PC-9 (cell line): ENCODE measurements at places on chromosomes 12 and 14. TPM values are rescaled to one million over a fixed set of nuclear protein-coding genes. Genes with fewer than 3 reads are reported as not detected.

GRCh38 chr12:2389079-2389790 is 336.4 kb downstream of the CACNA1C start:
- H3K27me3 ChIP-seq, result peaks cover 83% of the 10 kb centered on the region
- H3K4me3 ChIP-seq, result no peak overlapping the region
- no peak for DNase-seq
- H3K4me1 ChIP-seq, result no peaks in the 10 kb centered on the region
- H3K36me3 ChIP-seq, result no peaks in the 10 kb centered on the region
- H3K27ac ChIP-seq, result no peak overlapping the region

DNA sequence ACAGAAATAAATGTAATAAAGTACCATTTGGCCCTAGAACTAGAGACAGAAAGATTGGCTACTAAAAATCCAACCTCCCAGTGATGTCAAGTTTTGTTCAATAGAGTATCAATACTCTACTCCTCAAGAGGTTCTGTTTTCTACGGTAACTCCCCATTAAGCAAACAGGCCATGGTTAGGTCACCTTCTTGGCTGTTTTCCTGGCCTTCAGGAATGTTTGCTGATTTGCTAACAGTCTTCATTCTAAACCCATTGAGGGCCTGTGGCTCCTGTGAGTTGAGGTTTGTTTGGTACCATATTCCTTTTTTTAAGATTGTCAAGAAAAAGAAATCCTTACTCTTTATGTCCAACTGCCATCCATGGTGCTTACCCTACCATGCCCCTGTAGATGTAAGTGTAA is 1022.0 kb upstream of the TMEM132C start:
- DNase-seq, result no peak
- no peaks in the 10 kb centered on the region for H3K27me3 ChIP-seq
- 0 out of 2 replicates have a peak, but pooled peaks cover 4% of the 10 kb centered on the region for H3K4me1 ChIP-seq

GRCh38 chr12:86196465-86196864 is 59.7 kb downstream of the MGAT4C start:
- H3K27me3 ChIP-seq, result no peaks in the 10 kb centered on the region
- no peaks in the 10 kb centered on the region for H3K4me1 ChIP-seq
- H3K27ac ChIP-seq, result no peak overlapping the region

GRCh38 chr14:62443796-62444195 is 601.5 kb downstream of the KCNH5 start:
- no peaks in the 10 kb centered on the region for H3K27me3 ChIP-seq
- no peak for DNase-seq
- no peaks in the 10 kb centered on the region for H3K4me1 ChIP-seq
- no peak overlapping the region for H3K4me3 ChIP-seq

DNA sequence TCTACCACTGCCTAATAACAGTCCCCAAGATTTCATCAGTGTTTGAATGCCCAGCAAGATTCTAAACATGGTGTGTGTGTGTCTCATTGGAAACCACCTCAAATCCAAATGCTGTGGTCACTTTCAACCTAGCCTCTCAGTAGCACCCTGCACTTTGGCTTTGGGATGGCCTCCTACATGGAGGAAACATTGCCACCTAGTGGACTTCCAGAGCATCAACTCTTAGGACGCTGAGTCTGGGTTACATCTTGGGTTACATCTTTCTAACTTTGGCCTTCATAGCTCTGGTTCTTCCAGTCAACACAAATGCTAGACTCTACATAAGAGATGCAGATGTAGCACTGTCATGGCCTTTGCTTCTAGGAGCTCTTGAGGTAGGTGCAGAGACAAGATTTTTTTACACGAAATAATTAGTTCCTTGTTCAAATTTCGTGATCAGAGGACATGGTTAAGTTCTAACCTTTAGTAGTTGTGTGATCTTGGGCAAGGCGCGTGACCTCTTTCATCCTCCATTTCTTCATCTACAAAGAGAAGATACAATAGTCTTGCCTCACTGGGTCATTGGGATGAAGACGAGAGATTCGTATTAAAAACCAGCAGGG is 113.5 kb upstream of the VASH1 start:
- no peak overlapping the region for H3K27ac ChIP-seq
- H3K4me1 ChIP-seq, result no peaks in the 10 kb centered on the region
- no peak overlapping the region for H3K4me3 ChIP-seq
- H3K36me3 ChIP-seq, result no peaks in the 10 kb centered on the region
- peak; percentile 52 for DNase-seq

- no peak overlapping the region for H3K4me3 ChIP-seq
- DNase-seq, result no peak
- no peak overlapping the region for H3K27ac ChIP-seq
- H3K36me3 ChIP-seq, result no peaks in the 10 kb centered on the region
- H3K4me1 ChIP-seq, result no peaks in the 10 kb centered on the region
- H3K27me3 ChIP-seq, result no peaks in the 10 kb centered on the region
Measured at GRCh38 chr12:31813305-31813704, 84.5 kb upstream of the AMN1 start.

DNA sequence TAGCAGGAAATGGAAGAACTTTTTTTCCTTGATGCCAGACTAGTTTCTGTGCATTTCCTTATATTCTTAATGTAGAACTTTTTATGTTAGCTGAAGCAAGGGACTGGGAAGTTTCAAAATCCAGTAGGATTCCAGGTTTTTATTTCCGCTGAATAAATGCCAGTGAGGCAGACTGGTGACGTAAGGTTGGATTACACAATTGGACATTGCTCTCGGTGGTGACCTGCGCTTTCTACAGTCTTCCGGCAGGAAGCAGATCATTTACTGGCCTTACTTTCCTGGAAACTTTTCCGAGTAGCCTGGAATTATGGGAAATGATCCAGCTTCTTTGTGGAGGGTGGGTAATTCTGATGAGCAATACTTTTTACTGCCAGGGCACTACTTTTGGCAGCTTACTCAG is 3.6 kb downstream of the IFT43 start:
- no peak for DNase-seq
- peaks cover 8% of the 10 kb centered on the region; the same call in 1 of the 2 replicates for H3K36me3 ChIP-seq
- no peak overlapping the region for H3K4me3 ChIP-seq
- no peaks in the 10 kb centered on the region for H3K27me3 ChIP-seq

GRCh38 chr14:93346926-93347721 is at the start of gene COX8C:
Gene COX8C (plus strand): TSS chr14:93347182. CDS start chr14:93347269, 87 bp downstream.
- H3K4me3 ChIP-seq, result no peak within 1 kb of the TSS
- no peak for DNase-seq
- H3K36me3 ChIP-seq, result no peaks in the 10 kb centered on the region
- H3K27ac ChIP-seq, result no peak within 1 kb of the TSS

DNA sequence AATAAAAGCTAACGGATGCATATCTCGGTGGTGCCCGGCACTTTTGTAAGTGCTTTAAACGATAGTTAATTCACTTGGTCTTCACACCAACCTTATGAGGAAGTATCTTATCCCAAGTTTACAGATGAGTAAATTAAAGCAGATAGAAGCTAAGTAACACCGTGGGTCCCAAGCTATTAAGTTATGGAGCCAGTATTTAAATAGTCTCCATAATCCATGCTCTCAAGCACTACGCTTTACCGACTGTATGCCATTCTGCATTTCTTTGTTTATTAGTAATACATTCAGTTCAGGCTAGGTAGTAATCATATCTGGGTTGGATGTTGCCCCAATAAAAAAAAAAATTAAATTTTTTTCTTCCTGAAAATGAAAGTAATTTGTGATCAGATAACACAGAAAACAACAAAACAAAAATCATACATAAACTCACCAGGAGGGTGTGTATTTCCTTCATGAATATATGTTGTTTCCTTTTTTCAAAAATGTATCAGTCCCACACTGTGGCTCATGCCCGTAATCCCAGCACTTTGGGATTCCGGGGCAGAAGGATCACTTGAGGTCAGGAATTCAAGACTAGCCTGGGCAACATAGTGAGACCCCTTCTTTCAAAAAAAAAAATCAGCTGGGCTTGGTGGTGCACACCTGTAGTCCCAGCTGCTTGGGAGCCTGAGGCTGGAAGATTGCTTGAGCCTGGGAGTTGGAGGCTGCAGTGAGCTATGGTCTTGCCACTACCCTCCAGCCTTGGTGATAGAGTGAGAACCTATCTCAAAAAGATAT is 1.4 kb upstream of the M6PR start:
- peak overlapping the region; percentile 93 for H3K4me3 ChIP-seq
- peak overlapping the region; percentile 88; the same call in 1 of the 2 replicates for H3K27ac ChIP-seq
- H3K4me1 ChIP-seq, result peaks cover 22% of the 10 kb centered on the region
- H3K36me3 ChIP-seq, result 0 out of 2 replicates have a peak, but pooled peaks cover 4% of the 10 kb centered on the region

DNA sequence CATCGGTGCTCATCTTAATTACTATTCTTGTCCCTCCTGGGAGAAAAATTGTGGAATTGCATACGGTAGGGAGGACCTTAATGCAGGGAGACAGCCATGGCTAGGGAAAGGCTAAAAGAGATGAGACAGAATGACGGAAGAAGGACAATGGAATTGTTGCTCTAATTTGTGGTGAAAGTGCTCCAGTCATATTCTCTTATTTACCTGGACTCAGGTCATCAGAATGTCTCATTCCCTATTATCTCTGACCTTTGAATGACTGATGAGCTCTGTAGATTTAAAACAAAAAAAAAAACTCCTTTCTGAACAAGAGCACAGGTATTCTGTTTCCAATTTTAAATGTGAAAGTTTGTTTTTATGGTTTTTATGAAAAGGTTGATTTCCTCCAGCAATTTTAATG is 8.6 kb upstream of the EPS8 start:
- H3K27ac ChIP-seq, result peak overlapping the region; percentile 49
- no peak overlapping the region for H3K4me3 ChIP-seq
- peak; percentile 52 for DNase-seq
- H3K36me3 ChIP-seq, result no peaks in the 10 kb centered on the region

- no peaks in the 10 kb centered on the region for H3K36me3 ChIP-seq
- DNase-seq, result no peak
- H3K27ac ChIP-seq, result no peak overlapping the region
- H3K4me3 ChIP-seq, result no peak overlapping the region
- no peaks in the 10 kb centered on the region for H3K27me3 ChIP-seq
Measured at GRCh38 chr12:31669020-31669419, 9.5 kb downstream of the ETFBKMT start.

GRCh38 chr12:85260896-85261295 is 19.1 kb upstream of the ALX1 start:
- H3K4me1 ChIP-seq, result no peaks in the 10 kb centered on the region
- H3K27me3 ChIP-seq, result no peaks in the 10 kb centered on the region
- no peaks in the 10 kb centered on the region for H3K36me3 ChIP-seq
- no peak for DNase-seq
- H3K4me3 ChIP-seq, result no peak overlapping the region
- H3K27ac ChIP-seq, result no peak overlapping the region

- H3K4me3 ChIP-seq, result no peak overlapping the region
- no peaks in the 10 kb centered on the region for H3K4me1 ChIP-seq
- no peaks in the 10 kb centered on the region; the same call in 1 of the 2 replicates for H3K27me3 ChIP-seq
- H3K36me3 ChIP-seq, result no peaks in the 10 kb centered on the region
Measured at GRCh38 chr14:94542111-94542810, 19.0 kb upstream of the SERPINA4 start.

- no peaks in the 10 kb centered on the region for H3K36me3 ChIP-seq
- no peak overlapping the region for H3K4me3 ChIP-seq
- H3K27ac ChIP-seq, result no peak overlapping the region
- no peaks in the 10 kb centered on the region for H3K4me1 ChIP-seq
- H3K27me3 ChIP-seq, result 0 out of 2 replicates have a peak, but pooled peaks cover 2% of the 10 kb centered on the region
Measured at GRCh38 chr14:81551471-81551870, 17.8 kb upstream of the SEL1L start.

- no peaks in the 10 kb centered on the region for H3K27me3 ChIP-seq
- peaks cover 35% of the 10 kb centered on the region for H3K4me1 ChIP-seq
- no peaks in the 10 kb centered on the region for H3K36me3 ChIP-seq
- peak overlapping the region; percentile 89 for H3K27ac ChIP-seq
Measured at GRCh38 chr14:100030452-100031153, 34.6 kb upstream of the EVL start.

DNA sequence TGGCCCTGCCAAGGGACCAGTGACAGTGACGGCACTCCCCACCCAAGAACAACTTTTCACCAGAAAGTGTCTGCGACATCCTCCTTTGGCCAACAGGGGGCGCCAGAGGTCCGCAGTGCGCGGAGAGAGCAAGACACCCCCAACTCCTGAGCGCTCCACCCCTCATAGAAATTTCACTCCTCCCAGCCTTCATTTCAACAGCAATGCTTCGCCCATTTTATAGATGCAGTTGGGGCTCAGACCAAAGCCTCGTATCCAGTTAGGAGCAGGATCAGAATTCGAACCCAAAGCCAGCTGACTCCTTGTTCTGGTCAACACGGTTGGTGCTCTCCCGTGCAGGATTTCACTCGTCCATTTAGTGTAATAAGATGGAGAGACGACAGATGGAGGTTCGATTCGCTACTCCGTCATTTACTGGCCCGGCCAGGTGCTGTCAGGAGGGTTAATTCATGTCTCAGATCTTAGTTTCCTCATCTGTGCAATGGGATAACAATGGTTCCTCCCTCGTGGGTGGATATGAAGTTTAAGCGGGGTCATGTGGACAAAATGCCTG is 2.4 kb upstream of the POP5 start:
- 0 out of 2 replicates have a peak, but pooled peaks cover 19% of the 10 kb centered on the region for H3K4me1 ChIP-seq
- no peak overlapping the region for H3K27ac ChIP-seq
- H3K36me3 ChIP-seq, result no peaks in the 10 kb centered on the region
- peak; percentile 72 for DNase-seq

GRCh38 chr12:49707812-49708147 is 575 bp upstream of the FMNL3 start:
- no peak overlapping the region for H3K27ac ChIP-seq
- no peaks in the 10 kb centered on the region for H3K4me1 ChIP-seq
- no peak for DNase-seq
- no peaks in the 10 kb centered on the region for H3K36me3 ChIP-seq

DNA sequence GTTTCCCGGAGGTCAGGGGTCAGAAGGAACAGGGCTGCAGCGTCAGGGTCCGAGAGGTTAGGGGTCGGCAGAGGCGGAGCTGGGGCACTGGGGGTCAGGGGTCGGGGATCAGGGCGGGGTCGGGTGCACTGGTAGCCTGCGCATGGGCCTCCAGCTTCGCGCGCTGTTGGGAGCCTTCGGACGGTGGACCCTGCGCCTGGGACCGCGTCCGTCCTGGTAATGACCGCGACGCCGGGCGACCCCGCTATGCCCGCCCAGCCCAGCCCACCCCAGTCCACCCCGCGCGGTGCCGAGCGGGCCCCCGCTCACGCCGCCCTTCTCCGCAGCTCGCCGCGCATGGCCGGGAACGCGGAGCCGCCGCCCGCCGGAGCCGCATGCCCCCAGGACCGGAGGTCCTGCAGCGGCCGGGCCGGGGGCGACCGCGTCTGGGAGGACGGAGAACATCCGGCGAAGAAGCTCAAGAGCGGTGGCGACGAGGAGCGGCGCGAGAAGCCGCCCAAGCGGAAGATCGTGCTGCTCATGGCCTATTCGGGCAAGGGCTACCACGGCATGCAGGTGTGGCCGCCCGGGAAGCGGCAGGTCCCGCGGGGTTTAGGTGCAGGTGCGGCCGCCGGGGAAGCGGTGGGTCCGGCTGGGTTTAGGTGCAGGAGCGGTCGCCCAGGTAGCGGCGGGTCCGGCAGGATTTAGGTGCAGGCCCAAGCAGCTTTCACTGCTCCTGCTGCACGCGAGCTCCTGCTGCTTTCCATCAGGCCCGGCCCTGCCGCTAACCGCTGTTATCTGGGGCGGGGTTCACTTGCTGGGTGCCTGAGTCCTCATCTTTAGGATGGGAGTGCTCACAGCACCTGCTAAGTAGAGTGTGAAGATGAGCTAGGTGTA is 743 bp downstream of the PUS1 start:
- H3K27me3 ChIP-seq, result no peaks in the 10 kb centered on the region
- peaks cover 8% of the 10 kb centered on the region for H3K4me1 ChIP-seq
- no peak for DNase-seq
- H3K36me3 ChIP-seq, result peaks cover 14% of the 10 kb centered on the region
- peak overlapping the region; percentile 60; the same call in 1 of the 2 replicates for H3K27ac ChIP-seq

- H3K4me1 ChIP-seq, result no peaks in the 10 kb centered on the region
- DNase-seq, result no peak
- no peak overlapping the region for H3K4me3 ChIP-seq
- no peaks in the 10 kb centered on the region for H3K27me3 ChIP-seq
- H3K36me3 ChIP-seq, result no peaks in the 10 kb centered on the region
- no peak overlapping the region for H3K27ac ChIP-seq
Measured at GRCh38 chr12:102765736-102766135, 151.3 kb downstream of the PAH start.

Gene RNF10
- total RNA-seq, result 196 and 241 TPM in 2 replicates

Gene PLEKHD1
- total RNA-seq, result 0.60 and 0.65 TPM in 2 replicates

Gene MEG3
- not detected in 2 replicates for total RNA-seq

Gene SPIC
- total RNA-seq, result not detected in 2 replicates

Gene KRT78
- total RNA-seq, result 1.5 and 1.7 TPM in 2 replicates
